Sigmoid colon (tissue), 7 donors: ENCODE measurements at places on chromosomes 3 and 15. TPM values are rescaled to one million over a fixed set of nuclear protein-coding genes. Genes with fewer than 3 reads are reported as not detected.

Gene MST1R
- total RNA-seq: 2.0 TPM

Gene PDHB
- 97.7 TPM for total RNA-seq

Gene NMNAT3
- total RNA-seq: 24.6 TPM

Gene KCNMB2
- 1.9 TPM for total RNA-seq

Gene CKMT1A
- total RNA-seq: 0.36 TPM

Gene NGLY1
- total RNA-seq: 26.8 TPM
